Bone marrow (tissue), 2 donors: ENCODE measurements at places on chromosomes 5 and 9.

GRCh38 chr9:80937645-80938044 is 751.7 kb downstream of the TLE1 start:
- DNase-seq: no peak

DNA sequence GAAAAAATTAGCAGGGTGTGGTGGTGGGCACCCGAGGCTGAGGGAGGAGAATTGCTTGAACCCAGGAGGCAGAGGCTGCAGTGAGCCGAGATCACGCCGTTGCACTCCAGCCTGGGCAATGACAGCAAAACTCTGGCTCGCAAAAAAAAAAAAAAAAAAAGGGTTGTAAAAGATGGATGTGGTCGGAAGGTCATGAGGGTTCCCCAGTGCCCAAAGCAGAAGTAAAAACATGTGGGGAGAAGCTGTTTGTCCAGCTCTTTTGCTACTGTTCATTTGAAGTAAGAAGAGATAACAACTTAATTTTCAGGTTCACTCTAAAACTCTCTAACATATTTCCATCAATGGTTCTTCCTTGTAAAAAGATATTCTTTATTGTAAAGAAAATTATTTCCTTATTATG is 57.1 kb upstream of the GOLPH3 start:
- DNase-seq: no peak

DNA sequence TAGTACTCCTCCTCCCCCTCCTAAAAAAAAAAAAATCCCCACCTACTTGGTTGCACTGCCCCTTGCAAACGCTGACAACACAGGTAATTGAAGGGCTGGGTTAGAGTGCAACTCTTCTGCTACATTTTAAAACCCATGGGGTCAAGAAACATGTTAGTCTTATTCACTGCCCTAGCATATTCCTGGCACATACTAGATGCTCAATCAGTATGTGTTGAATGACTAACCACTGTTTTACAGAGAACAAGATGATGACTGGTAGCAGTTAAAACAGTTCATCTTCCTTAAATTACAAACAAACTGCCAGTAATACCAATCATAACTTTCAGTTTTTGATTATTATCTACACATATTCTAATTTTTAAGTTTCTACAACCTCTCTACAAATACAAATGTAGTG is 124.4 kb downstream of the NFIB start:
- DNase-seq: no peak

GRCh38 chr9:117104716-117105495 is 310.0 kb downstream of the ASTN2 start:
- DNase-seq: no peak

- no peak for DNase-seq
Observed at GRCh38 chr5:14840624-14841023, 31.0 kb downstream of the ANKH start.

DNA sequence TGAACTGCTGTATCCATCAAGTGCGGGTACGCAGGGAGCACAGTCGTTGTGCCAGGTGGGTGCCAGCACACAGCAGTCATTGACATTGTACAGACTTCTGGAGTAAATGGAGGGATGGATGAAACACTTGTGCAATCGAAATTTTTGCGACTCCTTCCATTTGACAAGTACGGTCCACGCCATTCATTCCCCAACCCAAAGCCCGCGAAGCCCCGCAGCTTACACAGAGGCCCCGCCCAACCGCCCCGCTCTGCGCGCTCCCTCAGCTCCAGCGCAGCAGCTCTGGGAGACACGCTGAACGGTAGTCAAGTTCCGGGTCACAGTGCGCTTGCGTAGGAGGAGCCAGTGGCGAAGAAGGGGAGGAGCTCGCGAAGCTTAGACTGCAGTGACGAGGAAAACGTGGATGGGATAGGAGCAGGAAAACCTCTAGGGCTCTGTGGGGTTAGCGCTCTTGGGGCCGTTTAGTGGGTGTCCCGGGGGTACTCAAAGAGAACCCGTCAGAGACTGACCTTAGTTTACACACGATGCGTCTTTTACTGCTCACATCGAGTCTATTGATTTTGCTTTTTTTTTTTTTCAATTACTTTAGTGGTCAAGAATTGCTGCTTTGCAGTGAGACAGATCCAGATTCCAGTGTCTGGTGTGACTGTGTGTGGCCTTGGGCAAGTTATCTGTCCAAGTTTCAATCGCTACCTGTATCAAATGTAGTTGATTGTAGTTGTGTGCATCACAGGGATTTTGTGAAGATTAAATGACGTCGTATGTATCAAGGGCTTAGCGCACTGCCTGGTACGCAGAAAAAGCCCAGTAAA is 15.3 kb upstream of the MSANTD3 start:
- peak; percentile 57 for DNase-seq

GRCh38 chr5:177233206-177233605 is 70.3 kb downstream of the RAB24 start:
- DNase-seq: no peak

GRCh38 chr5:143316844-143317631 is 86.4 kb downstream of the NR3C1 start:
- peak; percentile 23 for DNase-seq

DNA sequence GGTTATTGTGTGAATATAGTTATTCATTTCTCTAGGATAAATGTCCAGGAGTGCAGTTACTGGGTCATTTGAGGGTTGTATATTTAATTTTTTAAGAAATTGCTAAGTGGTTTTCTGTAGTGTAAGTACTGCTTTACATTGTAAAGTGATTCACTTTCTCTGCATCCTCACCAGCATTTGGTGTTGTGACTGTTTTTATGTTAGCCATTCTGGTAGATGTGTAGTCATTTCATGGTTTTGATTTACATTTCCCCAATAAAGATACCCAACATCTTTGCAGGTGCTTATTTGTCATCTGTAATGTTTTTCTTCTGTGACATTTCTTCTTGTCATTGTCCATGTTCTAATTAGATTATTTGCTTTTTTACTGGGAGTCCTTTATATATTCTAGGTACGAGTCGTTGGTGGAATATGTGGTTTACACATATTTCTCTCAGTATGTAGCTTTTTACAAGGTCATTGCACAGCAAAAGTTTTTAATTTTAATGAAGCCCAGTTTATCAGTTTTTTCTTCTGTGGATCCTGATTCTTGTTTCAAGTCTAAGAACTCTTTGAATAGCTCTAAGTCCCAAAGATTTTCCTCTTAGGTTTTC is 34.0 kb downstream of the SCGB3A1 start:
- no peak for DNase-seq

- no peak for DNase-seq
Observed at GRCh38 chr9:19440823-19441580, 32.2 kb downstream of the ACER2 start.

DNA sequence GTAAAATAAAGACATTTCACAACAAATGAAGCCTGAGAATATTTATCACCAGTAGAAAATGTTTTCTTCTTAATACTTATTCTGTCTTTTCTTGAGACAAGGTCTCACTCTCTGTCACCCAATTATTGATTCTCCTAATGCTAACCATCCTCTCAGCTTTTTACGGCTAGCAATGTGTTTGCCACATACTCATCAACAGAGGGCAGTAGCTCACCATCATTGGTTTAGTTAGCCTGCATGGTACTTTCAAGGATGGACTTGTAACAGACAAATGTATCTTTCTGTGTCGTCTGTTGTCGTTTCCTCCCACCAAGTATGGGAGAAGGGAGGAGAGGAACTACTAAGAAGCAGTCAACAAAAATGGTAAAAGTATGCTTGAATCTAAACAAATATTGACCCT is 5.9 kb upstream of the ACO1 start:
- peak; percentile 49 for DNase-seq

DNA sequence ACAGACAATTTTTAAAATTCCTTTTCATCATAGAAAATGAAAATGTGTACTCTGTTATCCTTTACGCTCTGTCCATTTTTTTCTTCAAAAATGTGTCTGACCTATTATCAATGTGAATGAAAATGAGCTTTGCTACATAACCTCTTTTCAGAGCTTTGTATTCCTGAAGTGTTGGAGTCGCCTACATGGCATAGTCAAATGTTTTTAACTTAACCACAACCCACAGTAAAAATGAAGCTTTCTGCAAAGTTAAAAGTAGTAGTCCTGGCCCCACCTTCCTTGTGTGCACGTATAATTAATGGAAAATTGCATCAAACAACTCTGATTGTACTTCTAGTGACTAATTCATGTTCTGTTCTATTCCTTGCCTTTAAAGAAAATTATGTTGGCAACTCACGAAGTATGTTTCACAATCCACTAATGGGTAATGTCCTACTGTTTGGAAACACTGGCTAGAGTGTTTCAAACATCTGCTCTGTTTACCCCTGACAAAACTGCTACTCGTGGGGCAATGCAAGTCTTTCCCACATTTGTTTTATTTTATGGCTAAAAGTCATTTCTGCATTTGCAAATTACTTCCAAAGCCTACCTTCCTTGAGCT is 18.6 kb upstream of the PSAT1 start:
- no peak for DNase-seq

DNA sequence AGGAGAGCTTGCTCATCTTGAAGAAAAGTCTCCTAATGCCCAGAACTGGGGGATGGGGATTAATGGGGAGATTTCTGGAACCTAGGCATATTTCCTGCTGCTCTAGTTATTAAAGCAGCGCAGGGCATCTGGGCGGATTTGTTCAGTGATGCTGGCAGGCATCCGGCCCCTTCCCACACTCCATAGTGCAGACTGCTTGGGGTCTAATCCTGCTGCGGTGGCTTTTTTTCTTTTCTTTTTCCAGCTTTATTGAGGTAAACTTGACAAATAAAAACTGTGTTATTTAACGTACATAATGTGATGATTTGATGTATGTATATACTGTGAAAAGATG is 30.7 kb downstream of the PPARGC1B start:
- DNase-seq: no peak

DNA sequence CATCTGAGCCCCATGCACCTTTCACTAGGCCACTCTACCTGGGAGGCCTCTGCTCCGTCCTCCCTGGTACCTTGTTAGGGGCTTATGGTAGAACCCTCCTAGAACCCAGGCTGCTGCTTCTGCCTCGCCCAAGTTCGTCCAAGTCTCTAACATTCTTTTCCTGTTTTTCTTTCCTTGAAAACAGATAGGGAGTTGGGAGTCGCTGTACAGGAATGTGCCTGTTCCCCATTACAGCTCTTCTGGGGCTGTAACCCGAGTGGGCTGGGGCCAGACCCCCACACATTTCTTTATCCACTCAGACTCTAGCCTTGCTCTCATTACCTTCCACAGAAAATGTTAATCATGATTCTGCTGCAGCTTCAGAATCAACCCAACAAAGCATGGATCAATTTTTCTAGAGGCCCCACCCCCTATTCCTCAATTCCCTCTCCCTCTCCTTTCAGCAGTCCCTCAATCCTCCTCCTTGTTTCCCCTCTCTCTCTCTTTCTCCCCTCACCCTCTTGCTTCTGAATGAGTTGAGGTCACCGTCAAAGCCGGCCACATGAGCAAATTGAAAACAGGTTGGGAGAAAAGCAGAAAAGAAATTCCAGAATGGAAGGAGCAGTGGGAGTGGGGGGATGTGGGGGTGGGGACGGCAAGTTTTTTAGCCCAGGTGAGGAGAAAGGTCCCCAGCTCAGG is 193.8 kb upstream of the TRIM32 start:
- DNase-seq: no peak

- no peak for DNase-seq
Observed at GRCh38 chr5:140152022-140152999, 22.7 kb upstream of the CYSTM1 start.

- DNase-seq: no peak
Observed at GRCh38 chr5:173812811-173813550, 75.2 kb upstream of the CPEB4 start.

GRCh38 chr5:96562614-96563013 is 99.6 kb upstream of the CAST start:
- no peak for DNase-seq

GRCh38 chr5:1431021-1431811 is 14.0 kb downstream of the SLC6A3 start:
- DNase-seq: no peak

GRCh38 chr5:91433861-91434260 is 50.7 kb upstream of the ARRDC3 start:
- no peak for DNase-seq

GRCh38 chr9:79928661-79929223 is 357.0 kb downstream of the TLE4 start:
- DNase-seq: no peak

DNA sequence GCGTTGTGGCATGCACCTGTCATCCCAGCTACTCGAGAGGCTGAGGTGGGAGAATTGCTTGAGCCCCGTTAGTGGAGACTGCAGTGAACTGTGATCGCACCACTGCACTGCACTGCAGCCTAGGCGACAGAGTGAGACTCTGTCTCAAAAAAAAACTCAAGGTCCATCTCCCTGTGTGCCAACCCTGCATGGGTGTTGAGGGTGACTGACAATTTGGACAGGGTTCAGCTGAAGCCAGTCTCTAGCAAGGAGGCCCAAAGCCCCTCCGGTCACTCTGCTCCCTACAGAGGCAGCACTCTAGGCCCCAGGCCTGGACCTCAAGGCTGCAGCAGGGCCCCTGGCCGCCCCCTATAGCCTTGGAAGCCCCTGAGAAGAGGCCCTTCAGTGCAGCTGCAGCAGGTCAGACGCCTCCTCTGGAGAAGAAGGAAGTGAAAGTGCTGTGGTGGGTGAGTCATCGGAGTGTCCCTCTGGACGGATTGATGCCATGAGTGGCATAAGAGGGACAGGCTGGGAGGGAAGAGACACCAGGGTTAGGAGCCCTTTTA is 39.2 kb upstream of the NEK6 start:
- peak; percentile 80 for DNase-seq

DNA sequence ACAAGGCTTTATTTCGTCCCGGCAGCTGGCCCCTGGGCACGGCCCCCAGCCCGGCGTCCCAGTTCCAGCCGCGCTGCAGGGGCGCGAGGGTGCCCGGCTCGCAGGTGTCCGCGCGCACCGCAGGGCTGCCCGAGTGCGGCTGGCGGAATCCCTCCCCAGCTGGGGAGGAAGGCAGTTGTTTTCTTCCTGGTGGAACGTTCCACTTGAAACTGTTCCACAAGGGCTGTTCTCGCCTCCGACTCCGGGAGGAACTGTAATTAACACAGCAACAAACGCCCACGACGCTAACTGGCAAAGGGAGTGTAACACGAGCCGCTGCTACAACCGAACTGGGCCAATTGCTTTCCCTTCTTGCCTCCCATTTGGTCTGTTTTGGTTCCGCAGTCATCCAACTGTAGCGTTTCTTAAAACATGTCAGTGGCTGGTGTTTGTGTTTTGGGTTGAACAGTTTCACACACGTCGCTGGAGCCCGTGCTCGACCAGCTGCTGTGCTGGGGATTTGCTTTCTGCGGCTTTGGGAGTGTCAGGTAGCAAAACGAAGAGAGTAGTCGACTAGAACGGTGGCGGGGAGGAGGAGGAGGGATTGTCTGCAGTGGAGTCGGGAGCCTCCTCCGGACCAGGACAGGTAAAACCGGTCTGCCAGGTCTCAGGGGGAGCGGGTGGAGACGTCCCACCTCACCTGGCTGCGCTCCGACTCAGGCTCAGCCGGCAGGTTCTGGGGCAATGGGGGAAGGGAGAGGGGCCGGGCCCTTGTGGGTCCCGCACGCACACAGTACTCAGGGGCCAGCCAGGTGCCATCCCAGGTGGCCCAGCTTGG is 131.6 kb upstream of the NIPBL start:
- DNase-seq: peak; percentile 42

- DNase-seq: no peak
Observed at GRCh38 chr5:132677682-132678400, 4.1 kb downstream of the IL4 start.

DNA sequence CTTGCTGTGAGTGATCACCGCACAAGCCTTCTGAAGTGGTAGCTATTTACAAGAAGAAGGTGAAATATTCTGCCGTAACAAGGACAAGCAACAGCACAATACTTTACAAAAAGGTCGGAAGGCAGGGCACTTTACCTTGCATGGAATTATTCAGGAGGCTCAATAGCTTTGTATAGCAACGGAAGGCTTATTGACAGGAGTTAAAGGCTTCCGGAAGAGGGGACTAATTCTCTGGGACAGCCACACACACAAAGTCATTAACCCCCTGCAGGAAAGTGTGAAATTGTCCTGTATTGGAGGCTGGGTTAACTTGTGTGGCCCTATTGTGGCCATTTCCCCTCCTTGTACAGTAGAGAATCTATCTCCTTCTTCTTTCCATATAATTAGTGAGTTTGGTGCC is 199.3 kb upstream of the SEMA6A start:
- DNase-seq: no peak
